ENCODE measurements at places on chromosomes 6 and 20.
A peak's percentile ranks its signal among the peaks of the same experiment; 100 is the strongest.

DNA sequence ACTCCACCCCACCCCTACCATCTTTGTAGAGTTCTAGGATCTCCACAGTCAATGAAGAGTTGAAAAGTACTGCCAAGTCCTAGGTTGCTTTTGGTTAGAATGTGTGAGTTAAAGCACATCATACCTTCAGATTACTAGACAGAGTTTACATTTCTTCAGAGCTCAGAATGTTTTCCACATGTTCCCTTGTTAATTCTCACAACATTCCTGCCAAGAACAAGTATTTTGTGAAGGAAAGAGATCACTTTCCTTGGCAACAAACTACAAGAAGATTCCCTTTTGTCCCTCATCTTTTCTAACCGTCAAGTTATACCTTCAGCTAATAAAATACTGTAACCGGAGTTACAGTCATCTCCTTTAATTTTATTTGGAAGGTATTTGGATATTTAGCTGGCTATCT is 266.8 kb downstream of the ZFAND3 start:
- DNase-seq: no peak

DNA sequence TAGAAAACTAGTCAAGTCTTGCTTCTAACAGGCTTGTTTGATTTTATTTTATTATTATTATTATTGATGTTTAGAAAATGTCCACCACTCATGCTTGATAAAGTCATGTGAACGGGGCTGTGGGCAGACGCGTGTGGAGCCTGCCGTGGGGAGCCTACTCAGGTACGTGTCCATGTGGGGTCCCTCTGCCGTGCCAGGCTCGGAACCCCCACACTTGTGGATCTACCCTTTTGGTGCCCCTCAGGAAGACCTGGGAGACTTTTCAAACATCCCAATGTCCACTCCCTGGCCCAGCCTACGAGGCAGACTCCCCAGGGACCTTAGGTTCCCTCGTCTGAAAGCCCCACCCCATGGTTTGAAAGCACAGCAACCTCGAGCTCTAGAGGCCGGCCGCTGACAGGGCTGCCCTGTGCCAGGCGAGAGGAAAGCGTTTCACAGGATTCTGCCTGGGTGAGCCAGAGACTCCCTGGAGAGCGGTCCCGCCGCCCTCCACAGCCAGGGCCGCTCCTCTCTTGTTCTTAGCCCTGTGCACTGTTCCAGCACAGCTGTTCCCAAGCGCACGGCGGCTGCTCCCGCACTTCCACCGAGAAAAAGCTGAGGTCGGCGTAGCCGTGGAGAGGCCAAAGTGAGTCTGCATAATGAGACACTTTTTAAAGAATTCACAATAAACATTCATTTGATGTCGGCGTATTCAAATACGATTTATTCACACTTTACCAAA is 249.7 kb downstream of the TTLL2 start:
- DNase-seq: no peak

- no peak for DNase-seq
Measured at GRCh38 chr6:75292555-75292954, 8.0 kb upstream of the TMEM30A start.

GRCh38 chr20:36736451-36737182 is 9.3 kb downstream of the NDRG3 start:
- no peak for DNase-seq

- no peak for DNase-seq
Measured at GRCh38 chr6:137522198-137522798, 28.1 kb upstream of the OLIG3 start.

DNA sequence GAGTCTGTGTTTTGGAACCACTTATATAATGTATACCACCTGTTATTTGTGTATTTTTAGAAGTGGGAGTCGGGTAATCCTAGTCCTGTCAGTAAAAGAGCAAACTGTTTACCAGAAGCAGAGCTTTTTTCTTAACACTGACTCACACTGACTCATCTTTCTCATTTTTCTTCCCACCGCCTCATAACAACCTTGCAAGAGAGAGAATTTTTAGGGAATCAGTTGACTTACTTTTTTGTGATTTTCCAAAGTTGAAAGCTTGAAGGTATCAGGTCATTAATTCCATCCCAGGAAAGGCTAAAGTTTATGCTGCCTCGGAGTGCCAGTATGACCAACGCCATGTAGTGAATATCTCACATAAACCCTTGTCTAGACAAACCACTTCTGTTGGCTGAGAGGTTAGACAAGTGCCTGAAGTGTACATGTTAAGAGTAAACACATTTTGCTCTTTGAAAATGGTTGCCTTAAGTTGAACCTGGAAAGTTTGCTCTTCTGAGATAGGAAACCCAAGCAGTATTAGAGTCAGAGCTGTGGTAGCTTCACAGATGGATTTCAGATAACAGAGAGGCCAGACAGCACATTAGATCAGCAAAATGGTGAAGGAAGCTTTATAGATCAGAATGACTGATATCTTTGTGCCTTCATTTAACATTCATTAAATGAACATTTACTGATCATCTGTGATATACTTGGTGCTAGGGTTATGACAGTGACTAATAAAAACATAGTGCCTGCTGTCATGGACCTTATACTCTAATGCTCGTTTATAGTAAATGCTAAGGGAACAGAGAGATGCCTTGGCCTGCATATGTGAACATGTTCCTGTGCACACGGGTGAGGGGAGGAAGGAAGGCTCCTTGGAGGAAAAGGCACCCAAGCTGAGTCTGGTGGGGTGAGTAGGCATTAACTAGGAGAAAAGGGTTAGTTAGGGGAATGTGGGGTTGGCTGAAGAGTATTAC is 29.1 kb upstream of the PKIG start:
- no peak for DNase-seq

- no peak for DNase-seq
Measured at GRCh38 chr6:122678841-122679240, 68.6 kb downstream of the PKIB start.

DNA sequence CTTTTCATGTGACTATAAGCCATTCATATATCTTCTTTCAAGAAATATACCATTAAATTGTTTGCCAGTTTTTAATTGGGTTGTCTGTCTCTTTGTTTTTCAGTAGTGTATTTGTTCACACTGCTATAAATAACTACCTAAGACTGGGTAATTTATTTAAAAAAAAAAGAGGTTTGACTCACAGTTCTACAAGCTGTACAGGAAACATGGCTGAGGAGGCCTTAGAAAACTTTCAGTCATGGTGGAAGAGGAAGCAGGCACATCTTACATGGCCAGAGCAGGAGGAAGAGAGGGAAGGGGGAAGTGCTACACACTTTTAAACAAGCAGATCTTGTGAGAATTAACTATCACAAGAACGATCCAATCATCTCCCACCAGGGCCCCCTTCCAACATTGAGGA is 255.3 kb downstream of the EPM2A start:
- DNase-seq: no peak

DNA sequence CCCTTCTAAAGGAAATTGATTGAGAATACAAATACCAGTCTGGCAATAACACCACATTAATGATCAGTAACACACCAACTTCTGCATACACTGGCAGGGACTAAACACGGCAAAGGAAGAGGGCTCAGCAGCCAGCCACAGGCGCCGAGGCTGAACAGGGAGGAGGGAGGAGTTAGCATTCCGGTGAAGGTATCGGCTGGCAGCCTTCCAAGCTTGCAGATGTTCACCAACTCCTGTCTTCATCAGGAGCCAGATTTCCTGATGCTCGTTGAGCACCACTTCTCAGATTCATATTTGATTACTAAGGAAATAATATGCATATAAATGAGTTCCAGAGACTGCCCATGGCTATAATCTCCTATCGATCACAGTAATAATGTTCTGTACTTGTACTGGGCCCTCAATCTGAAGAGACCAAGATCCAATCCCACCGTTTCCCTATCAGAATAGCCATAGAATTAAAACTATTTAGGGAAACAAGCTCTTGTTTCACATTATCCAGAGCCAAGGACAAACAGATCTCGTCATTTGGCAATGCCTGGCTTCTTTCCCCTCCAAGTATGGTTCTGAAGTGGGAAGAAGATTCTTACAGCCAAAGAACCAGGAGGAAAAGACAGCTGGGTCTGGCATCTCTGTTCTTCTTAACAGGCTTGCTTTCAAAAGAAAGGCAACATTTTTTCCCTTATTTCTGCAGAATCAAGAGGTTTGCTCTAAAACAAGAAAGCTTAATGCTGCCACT is 42.2 kb downstream of the GFOD1 start:
- no peak for DNase-seq

DNA sequence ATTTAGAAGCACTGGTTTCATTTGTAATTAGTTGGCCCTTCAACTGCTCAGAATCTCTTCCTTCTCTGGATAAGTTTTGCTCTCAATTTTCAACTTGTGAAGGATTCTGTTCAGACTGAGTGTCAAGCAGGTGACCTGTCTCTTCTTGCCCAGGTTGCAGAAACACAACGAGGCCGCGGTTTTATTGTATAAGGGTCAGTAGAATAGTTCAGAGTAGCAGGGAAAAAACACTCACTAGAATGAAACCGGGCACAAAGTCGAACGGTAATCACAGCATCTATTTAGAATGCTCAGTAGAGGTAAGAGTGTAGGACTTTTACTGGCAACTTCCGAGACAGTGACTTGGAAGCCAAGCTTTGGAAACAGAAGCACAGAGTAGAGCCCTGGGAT is 17.9 kb upstream of the GFOD1 start:
- no peak for DNase-seq

GRCh38 chr20:49668181-49668877 is 45.3 kb downstream of the B4GALT5 start:
- peak; percentile 97 for DNase-seq

GRCh38 chr6:134642279-134642678 is 307.6 kb downstream of the ALDH8A1 start:
- DNase-seq: no peak

DNA sequence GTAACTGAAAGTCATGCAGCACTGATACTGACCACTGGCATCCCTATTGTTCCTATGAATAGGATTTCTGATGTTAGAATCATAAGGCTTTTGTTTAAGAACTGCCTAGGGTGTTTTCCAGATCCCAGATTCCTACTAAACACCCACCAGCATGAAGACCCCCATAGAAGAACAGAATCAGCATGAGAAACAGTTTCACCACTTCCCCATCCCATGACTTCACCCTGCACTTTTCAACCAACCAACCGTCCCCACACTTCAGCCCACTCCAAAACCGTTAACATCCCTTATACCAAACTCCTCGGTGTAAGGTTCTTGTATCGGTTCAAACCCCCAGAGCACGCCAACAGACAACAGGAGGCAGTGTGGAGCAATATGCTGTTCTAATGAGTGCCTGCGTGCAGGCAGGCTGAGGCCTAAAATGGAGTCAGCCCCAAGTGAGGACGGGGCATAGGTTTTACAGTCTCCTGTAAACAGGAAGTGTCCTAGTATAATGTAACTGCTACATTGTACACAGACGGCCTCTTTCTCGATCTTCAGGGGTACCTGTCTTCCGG is 11.4 kb upstream of the SSTR4 start:
- DNase-seq: no peak

- no peak for DNase-seq
Measured at GRCh38 chr6:145749632-145750031, 14.3 kb upstream of the EPM2A start.

- peak; percentile 73 for DNase-seq
Measured at GRCh38 chr6:158803733-158804143, 15.4 kb downstream of the EZR start.

GRCh38 chr6:14202947-14203346 is 85.4 kb downstream of the CD83 start:
- DNase-seq: no peak

GRCh38 chr20:58893355-58894120 is 41.0 kb downstream of the GNAS start:
- no peak for DNase-seq

DNA sequence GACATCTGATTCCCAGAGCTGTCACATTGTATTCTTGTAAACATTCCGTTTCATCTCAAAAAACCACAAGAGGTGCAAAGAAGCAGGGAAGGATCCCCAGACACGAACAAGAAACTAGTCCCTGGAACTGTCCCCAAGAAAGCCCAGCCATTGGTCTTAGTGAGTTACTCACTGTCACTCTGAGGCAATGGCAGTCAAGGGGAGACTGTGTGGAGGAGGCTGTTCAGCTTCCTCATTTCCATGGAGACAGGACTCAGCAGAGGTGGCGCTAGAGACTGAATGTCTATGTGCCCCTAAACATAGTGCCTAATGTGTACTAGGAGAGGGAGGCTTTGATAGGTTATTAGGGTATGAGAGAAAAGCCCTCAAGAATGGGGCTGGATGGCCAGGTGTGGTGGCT is 11.1 kb downstream of the ULBP1 start:
- DNase-seq: no peak

DNA sequence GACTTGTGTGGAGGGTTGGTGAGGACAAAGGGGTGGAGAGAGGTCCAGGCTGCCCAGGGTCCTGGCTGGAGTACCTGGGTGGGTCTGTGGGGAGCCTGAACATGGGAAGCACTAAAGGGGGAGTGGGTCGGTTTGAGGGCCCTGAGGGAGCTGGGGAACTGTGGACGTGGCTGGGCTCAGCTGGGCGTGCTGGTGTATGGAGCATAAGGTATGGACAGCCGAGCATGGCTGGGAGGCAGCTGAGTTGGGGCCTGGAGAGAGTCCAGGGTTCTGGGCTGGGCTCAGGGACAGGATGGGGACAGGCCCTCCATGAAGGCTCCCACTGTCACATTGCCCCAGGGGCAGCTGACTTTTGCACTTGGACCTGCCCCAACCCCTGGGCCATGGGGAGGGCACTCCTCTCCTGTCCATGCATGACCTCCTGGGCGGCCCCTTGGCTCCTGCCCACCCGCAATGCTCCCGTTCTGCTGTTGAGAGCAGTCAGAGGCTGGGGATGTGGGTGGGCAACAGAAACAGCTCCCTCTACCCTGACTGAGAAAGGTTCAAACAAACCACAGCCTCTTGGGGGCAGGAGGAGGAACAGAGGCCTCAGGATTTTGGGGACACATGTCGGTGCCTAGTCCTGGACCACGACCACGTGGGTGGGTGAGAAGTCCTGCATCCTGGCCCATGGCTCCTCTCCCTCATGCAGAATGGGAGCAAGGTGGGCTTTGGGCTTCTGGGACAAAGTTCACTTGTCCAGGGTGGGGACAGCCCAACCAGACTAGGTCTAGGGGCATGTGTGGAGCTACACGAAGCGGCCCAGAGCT is 4.5 kb downstream of the C20orf204 start:
- DNase-seq: no peak

- DNase-seq: no peak
Measured at GRCh38 chr20:13022401-13023155, 13.8 kb downstream of the SPTLC3 start.

GRCh38 chr6:79425589-79426311 is 111.5 kb downstream of the LCA5 start:
- DNase-seq: no peak

- no peak for DNase-seq
Measured at GRCh38 chr6:81785377-81785776, 32.9 kb upstream of the TENT5A start.

GRCh38 chr6:30543821-30544220 is 12.5 kb downstream of the GNL1 start:
- peak; percentile 37 for DNase-seq

GRCh38 chr6:84870672-84871071 is 106.3 kb upstream of the TBX18 start:
- DNase-seq: no peak

GRCh38 chr20:25275813-25276532 is 28.1 kb downstream of the PYGB start:
- no peak for DNase-seq

Data from immature natural killer cell (primary cell).